Caco-2 (cell line): ENCODE measurements at places on chromosomes 2 and 18. TPM values are rescaled to one million over a fixed set of nuclear protein-coding genes. Genes with fewer than 3 reads are reported as not detected.

The ERFE gene
- total RNA-seq = 1.4 and 1.6 TPM in 2 replicates

DNA sequence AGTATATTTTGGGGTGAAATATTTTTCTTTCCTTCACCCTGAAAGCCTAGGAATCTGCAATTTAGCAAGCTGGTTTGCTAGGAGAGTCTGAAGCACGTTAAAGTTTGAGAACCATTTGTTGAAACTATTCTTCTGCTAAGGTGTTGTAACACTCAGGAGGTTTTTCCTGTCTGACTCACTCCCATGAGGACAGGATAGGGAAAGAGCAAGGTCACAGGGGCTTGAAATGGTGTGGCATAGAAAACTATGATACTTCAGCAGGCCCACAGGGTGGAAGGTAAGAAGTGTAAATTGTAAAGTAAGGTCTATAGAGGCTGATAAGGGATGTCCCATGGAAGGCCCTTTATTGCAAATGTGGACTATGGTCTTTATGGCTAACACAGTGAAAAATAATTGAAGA, 177.7 kb upstream of the ZC3H15 start:
- no peak for DNase-seq

GRCh38 chr2:122019724-122020123, 264.3 kb downstream of the TSN start:
- peak; percentile 24 for DNase-seq

- DNase-seq = no peak
Observed at GRCh38 chr18:33820517-33821371, 242.7 kb downstream of the ASXL3 start.

- no peak for DNase-seq
Observed at GRCh38 chr2:207130958-207131521, 34.7 kb downstream of the KLF7 start.
